ENCODE measurements at places on chromosomes 5 and 9.

- peak; percentile 33 for DNase-seq
Observed at GRCh38 chr5:134439210-134439654, 27.6 kb upstream of the CDKN2AIPNL start.

DNA sequence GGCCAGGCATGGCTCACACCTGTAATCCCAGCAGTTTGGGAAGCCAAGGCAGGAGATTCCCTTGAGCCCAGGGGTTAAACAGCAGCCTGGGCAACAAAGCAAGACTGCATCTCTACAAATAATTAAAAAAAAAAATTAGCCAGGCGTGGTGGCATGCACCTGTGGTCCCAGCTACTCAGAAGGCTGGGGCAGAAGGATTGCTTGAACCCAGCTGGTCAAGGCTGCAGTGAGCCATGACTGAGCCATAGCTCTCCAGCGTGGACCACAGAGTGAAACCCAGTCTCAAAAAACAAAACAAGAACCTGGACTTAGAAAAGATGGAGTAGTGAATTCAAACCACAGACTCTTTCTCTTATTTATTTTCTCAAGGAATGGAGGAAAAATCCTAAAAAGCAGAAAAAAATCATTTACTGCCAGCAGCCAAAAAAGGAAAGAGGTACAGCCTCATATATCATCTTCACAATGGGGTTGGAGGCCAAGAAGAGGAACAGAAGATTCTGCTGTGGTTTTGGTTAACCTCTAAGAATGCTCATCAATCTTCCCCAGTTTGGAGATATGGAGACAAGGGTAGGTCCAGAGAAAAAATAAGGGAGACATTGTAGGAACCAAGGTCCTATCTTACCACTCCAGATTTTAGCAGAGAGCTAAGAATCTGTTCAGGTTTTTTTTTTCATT, 40.0 kb upstream of the MYO10 start:
- no peak for DNase-seq

DNA sequence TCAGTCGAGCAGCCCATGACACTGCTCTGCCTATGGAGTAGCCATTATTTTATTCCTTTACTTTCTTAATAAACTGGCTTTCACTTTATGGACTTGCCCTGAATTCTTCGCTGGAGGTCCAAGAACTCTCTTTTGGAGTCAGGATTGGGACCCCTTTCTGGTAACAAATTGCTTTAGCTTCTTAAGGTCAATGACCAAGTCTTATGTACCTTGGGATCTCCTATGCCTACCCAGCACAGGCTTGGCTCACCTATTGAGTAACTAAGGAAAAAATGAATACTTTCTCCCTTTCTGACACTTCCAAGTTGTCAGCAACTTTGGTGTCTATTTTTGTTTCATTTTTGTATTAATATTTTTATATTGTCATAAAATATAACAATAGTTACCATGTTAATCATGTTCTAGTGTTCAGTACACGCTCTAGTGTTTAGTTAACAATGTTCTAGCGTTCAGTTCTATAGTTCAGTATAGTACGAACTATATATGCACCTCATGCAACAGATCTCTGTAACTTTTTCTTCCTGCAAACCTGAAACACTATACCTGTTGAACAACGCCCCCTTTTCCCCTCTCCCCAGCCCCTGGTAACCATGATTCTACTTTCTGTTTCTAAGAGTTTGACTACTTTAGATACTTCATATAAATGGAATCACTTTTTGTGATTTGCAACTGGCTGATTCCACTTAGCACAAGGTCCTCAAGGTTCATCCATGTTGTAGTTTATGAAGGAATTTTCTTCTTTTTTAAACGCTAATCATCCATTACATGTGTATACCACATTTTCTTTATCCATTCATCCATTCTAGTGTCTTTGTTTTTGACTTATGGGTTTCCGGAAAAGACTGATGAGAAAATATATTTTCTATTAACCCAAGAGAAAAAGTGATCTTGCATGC, 1.8 kb upstream of the RHOBTB3 start:
- no peak for DNase-seq

DNA sequence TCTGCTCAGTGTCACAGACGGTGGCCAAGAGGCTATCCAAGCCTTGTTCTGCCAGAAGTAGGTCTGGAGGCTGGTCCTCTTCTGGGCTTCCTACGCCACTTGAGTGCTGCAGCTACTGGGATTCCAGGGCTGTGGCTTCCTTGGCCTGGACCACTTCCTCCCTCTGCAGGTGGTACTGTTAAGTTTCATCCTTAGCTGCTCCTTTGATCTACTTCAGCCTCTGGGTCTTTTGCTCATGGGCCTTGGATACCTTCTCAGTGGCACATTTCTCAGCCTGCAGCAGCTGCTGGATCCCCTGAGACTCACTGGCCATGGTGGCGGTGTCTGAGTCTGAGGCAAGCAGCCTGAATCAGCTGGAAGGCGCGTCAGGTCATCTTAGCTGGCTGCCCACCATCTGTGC, 10.3 kb downstream of the CNOT8 start:
- peak; percentile 43 for DNase-seq

DNA sequence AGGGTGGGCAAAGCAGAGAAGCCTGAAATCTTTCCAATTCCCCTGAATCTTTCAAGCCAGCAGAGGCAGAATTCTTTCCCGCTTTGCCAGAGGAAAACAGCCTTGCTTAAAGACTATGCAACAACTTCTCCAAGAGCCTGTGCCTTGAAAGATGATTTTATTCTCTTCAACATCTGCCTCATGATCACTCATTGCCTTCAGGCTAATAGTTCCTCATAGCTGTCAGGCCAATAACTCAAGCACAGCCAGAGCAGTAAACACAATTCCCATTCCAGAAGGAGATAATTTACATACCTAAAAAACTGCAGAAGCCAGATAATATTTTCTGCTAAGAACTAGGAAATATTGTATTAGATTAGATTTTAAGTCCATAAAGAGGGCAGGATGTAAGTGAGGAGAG, 92.3 kb upstream of the PUM3 start:
- DNase-seq = no peak

DNA sequence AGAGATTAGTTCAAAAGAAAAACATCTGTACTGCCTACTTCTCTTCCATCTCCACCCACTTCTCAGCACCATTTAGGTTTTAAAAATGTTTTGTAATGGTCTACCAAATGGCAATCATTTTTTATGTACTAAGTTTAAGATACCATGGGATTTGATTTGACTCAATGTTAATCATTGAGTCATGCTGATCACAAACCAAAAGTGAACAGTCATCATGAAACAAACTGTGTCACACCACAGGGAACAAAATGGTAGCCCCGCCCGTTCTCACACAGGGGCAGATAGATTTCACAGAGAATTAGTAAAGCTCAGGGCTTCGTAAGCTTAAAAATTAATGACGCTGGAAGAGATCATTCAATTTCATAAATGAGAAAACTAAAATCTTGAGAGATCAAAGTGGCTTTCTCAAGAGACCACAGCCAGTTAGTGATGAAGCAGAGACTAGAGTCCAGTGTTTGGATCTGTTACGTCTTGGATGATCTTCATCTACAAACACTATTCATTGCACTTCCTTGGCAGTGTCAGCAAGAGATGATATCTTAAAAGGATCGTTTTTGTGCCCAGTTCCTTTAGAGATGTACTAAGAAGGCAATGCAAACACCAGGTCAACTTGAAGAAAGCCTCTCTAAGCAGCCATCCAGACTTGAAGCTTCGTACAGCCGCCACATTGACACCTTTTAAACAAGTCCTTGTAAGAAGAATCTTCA, 33.9 kb upstream of the TRIO start:
- no peak for DNase-seq

DNA sequence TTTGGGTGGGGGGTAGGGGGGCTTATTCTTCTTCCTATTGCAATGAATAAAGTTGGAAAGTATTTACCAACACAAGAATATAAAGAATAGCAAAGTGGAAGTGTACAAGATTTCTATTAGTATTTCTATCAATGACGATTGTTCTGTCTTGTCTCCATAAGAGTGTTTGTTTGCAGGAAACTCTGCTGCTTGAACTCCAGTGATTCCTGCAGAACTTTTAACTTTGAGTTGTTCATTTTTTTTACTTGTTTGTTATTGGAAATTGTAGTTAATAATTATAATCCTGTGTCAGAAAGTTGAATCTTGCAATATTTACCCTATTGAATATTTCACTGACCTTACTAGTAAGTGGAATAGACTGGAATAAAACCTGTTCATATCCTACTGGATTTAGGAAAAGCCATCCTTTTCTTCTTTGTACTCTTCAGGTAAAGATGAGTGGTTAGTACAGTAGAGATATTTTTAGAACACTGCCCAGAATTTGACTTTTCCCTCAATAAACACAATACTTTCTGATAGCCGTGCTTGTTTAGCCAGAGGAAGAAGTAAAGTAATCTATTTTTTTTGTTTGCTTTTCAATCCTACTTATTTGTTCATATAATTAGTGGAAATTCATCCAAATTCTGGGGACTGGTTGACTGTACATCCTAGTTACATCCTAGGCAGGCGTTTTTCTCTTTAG, 340.4 kb downstream of the TENT4A start:
- no peak for DNase-seq

- DNase-seq = no peak
Observed at GRCh38 chr9:137222190-137223077, at the start of gene RNF208. TSS of gene RNF208 (minus strand) at chr9:137222240. CDS start at chr9:137221212, 1,028 bp downstream.

- no peak for DNase-seq
Observed at GRCh38 chr5:3639175-3639574, 43.5 kb downstream of the IRX1 start.

GRCh38 chr9:111896942-111897600, 457 bp downstream of the UGCG start:
- DNase-seq = no peak

GRCh38 chr5:87457706-87458105, 45.0 kb upstream of the CCNH start:
- no peak for DNase-seq

DNA sequence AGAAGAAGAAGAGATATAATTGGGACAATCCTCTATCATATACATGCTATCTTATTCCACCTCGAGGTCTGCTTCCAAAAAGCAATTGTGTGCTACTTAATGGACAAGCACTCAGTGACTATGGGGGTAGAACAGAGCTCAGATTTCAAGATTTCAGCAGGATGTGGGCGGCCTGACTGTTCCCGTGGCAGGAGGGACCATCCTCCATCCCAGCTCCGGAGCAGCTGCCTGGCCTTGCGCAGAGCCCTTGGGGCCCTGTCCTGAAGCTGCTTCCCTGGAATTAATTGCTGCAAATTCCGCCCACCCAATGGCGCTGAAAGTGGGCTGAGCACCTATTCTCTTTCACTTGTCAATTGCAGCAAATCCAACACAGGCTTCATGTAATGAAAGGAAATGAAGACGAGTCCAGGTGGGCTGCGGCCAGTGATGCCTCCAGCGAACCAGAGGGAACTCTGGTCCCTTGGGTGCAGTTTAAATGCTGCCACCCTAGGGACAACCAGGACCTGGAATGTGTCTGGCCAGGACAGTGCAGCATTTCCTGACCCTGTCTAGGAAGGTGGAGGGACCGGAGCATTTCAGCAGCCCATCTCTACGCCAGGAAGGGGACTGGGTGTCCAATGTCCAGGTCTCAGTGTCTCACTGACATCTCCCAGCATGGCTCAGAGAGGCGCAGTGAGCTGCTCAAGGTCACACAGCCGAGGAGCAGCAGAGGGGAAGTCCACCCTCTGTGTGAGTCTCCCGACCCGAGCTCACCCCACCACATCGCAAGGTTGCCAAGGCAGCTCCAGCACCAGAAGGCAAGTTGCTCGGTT, 50.5 kb upstream of the FCN1 start:
- DNase-seq = no peak

DNA sequence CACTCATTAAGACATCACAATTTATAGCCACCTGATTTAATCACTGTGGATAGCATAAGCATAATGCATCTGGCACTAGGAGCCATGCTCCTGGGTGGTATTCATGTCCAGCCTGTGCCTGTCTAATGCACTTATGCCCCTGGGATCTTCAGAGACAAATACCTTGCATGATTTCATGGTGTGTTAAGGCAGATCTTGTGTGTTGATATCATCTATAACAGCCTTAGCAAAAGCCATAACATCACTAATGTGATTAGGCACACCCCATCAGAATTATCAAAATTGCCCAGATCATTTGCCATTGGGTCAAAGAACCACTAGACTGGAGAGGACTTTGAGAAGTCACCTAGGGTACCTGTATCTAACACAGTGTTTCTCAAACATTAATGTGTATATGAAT, 43.7 kb upstream of the SELENOP start:
- DNase-seq = no peak

GRCh38 chr5:91140657-91141056, 242.5 kb downstream of the ARRDC3 start:
- no peak for DNase-seq

DNA sequence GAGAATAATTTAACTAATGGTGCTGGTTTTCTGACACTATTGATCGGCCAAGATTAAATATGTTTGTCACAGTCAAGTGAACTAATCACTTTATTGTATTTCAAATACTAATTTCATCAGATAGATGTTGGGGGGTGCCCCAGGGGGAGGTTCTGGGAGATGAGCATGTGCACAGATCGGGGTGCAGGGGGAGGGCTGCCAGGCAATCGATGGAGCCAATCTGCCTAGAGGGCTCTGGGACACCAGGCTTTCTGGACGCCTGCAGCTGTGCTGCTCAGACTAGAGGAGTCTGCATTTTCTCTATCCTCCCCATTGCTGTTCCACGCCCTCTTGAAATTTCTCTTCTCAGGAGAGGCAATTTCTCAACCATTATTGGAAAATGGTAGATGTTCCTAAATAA, 100.0 kb upstream of the ALDH1B1 start:
- no peak for DNase-seq

DNA sequence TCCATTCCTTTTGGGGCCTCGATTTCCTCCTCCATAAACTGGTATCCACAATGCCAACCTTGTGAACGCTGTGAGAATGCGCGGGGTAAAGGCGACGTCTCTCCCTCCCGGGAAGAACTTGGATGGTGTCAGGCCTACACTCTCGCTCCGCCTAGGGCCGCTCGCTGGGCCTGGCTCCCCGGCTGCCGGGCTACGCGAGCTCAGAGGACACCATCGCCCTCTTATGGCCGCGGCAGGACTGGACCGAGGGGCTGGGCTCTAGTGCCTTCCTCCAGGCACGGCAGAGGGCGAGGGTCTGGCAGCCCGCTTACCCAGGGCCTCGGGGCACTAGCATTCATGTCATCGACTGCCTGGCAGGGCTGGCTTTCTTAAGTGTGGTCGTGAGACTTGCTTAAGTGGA, 1.3 kb upstream of the EXOSC2 start:
- no peak for DNase-seq

GRCh38 chr5:31717561-31717960, 78.6 kb downstream of the PDZD2 start:
- no peak for DNase-seq

DNA sequence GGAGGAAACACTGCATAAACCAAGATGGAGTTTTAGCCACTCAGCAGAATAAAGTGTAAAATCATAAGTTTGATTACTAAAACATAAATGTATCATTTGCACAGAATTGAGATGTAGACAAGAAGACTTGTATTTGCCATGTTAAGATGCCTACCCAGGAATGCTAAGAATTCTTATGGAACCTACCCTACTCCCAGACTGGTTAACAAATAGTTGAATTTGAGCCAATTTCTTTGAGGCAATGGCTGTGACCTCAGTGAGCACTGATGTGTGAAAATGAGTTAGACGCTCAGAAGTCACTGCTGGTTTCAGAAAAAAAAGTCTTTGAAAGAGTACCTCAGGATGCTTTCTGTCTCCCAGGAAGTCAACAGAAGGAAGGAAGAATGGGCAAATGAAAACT, 95.6 kb downstream of the ESM1 start:
- peak; percentile 29 for DNase-seq

Data from SK-MEL-5 (cell line).